ENCODE measurements at places on chromosomes 2 and 18.

DNA sequence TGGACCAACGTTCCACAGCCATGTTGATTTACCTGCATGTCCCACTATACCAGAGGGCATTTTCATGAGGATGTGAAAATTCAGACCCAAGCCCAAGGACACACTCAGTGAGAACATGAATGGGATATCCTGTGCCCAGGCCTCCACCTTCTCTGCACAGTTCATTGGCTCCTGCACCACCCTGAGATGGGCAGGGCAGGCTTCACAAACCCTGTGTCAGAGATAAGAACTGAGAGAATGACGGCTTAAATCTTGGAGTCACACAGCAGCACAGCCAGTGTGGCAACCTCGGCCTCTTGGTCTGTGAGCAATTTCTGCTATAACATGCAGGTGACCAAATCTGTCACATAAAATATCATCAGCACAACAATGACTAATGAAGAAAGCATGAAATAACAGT, 71.9 kb downstream of the UXS1 start:
- no peak for DNase-seq

- DNase-seq = no peak
Observed at GRCh38 chr2:192230889-192231453, 36.2 kb upstream of the TMEFF2 start.

GRCh38 chr2:118431165-118431517, 342.9 kb downstream of the INSIG2 start:
- DNase-seq = peak; percentile 1

DNA sequence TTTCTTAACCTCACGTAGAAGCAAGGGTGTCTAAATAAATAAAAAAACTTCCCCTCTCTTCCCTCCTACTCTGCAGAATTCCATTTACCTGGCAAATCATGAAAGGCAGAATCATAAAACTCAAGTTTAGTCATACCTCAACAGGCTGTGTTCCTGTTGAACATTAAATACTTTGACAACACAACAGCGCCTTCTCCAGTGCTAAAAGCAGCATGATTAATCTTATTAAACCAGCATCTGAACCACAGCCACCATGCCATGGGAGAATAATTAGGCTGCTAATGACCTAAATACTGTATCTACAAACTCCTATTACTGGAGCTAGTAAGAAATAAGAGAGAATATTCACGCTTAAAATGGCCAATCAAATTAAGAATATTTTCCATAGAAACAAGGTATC, 68.1 kb downstream of the CDH2 start:
- no peak for DNase-seq

DNA sequence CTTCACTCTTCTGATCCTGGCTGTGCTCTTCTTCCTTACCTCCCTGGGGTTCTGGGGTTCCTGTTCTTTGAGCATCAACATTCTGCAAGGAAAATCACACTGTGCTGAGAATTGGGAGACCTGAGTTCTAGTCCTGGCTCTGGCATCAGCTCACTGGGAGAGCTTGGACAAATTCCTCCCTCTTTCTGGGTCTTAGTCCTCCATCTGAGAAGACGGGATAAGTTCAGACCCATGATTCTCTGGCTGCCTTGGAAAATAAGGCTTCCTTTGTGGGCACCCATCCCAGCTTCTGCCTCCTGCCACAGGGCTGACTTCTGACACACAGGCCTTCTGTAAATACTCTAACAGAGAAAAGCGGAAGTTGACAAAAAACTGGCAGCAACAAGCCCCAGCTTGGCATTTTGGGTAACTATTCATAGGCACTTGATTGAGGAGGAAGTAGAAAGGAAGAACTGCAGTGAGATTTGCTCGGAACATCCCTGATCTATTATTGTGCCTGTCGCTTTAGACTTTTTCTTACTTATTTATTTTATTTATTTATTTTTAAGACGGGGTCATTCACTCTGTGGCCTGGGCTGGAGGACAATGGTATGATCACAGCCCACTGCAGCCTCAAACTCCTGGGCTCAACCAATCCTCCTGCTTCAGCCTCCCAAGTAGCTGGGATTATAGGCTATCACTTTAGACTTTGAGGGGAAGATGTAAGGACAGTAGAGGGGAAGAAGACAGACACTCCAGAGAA, 7.9 kb downstream of the PCBP1 start:
- DNase-seq = no peak

DNA sequence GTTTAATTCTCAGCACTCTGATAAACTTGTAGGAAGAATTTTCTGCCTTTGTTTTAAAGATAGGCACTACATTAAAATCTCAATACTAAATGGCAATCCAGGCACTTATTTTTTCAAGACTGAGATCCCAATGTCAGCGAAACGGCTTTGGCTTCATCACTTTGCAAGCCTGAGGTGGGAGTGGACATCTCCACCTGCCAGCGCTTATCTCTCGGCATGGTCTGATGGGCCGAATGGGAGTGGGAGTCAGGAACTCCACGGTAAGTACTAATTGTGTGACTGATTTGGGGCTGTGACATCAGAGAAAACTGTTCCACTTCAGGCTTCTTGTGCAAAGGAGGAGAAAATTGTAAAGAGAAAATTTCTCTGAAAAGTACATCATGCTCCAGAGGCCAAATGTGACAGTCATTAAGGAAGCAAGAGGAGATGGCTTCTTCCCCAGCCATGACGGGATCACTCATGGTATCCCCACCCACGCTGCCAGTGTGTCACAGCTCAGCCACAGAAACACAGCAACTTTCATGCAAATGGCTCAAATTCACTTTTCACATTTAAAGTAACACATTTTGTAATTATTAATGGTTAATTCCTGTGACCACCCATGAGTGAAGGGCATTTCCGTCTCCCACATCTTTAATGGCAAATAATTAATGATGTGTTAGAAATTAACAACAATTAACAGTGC, 385.5 kb upstream of the HNRNPA3 start:
- no peak for DNase-seq

- no peak for DNase-seq
Observed at GRCh38 chr2:16686641-16687040, 21.0 kb upstream of the CYRIA start.

Data from small intestine (tissue), 16 donors.